ENCODE measurements at places on chromosomes 3 and 15.

DNA sequence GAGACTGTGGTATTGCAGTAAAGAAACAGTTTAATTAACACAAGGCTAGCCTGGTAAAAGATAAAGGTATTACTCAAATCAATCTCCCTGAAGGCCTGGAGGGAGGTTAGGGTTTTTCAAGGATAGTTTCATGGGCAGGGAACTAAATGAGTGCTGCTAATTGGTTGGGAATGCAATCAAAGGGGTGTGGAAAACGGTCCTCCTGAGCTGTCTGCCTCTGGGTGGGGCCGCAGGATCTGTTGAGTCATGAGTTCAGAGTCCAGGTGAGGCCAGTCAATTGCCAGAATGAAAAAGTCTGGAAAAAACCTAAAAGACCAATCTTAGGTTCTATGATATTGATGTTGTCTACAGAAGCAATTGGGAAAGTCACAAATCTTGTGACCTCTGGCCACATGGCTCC is 293.2 kb downstream of the MCTP2 start:
- no peak for DNase-seq

- DNase-seq = peak; percentile 64
Measured at GRCh38 chr3:100810671-100811070, 101.4 kb downstream of the TFG start.

DNA sequence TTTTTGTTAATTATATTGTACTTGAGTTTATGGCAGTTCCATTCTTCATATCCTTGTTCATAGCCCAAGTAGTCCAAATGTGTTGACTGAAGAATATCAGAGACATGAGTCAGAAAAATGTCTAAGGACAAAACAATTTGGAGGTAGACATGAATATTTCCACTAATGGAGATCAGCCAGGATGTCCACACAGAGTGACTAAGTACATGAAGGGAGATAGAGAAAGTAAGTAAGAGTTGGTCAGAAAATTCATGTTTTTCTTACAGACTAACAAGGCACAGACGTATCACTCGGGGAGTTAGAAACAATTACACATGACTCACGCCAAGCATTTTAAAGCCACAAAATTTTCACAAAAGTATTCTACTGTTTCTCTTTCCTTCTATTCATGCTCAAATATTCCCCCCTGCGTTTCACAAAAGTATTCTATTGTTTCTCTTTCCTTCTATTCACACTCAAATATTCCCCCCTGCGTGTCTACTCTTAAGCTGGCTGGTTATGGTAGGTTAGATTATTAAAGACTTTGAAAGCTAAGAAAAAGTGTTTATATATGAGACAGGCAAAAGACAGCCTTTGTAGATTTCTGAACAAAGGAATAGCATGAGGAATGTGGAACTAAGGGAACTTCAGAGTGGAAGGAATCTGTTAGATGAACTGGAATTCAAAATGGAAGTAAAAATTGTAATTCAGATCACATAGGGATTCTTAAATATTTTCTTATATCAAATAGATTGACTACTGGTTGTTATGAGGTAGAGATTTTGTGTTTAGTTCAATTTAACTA is 648.7 kb upstream of the CCDC54 start:
- DNase-seq = peak; percentile 100

- no peak for DNase-seq
Measured at GRCh38 chr15:60049948-60050347, 45.8 kb downstream of the FOXB1 start.

- DNase-seq = peak; percentile 48
Measured at GRCh38 chr3:197942956-197943556, 6.9 kb upstream of the RPL35A start.

GRCh38 chr3:32309654-32310242 is 71.3 kb downstream of the CMTM8 start:
- DNase-seq = no peak

DNA sequence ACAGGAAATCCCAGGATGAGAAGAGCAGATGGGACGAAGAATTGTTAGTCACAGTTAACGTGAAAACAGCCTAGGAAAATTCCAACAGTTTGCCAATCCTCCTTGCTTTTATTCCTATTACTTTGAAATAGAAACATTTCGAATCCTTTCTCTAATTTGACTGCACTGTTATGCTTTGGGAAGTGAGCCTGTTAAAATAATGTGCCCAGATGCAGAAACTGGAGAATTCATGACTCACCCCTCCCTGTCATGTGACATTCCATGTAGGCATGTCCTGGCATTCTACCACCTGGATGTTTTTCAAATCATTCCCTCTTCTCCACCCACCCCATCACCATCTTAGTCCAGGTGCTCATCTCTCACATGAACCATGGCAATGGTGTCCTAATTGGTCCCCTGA is 107.3 kb downstream of the MINAR1 start:
- peak; percentile 18 for DNase-seq

- peak; percentile 81 for DNase-seq
Measured at GRCh38 chr3:46334741-46335478, 19.0 kb upstream of the CCR2 start.

- DNase-seq = no peak
Measured at GRCh38 chr3:138782755-138783154, 52.0 kb downstream of the PIK3CB start.

GRCh38 chr3:40801284-40801741 is 276.6 kb downstream of the ZNF621 start:
- DNase-seq = peak; percentile 26

DNA sequence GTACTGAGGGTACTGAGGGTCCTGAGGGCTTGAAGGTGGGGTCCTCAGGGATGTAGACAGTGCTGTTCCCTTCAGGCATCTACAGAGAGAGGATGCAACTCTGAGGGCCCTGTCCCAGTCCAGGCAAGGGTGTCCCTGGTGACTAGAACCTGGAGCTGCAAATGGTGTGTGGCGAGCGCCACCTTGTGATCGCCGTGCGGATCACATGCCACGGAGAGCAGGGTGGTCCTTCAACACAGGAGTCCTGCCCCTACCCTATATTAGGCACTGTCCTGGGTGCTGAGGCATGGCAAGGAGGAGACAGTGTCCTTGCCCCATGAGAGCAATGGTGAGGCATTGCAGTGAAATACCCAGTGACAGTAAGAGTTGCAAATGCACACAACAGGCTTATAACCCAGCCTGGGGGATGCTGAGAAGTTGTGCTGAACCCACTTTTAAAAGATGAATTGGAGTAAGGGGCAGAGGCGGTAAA is 23.6 kb downstream of the RHCG start:
- peak; percentile 55 for DNase-seq

GRCh38 chr3:187454085-187454815 is 86.1 kb downstream of the RTP4 start:
- DNase-seq = no peak

DNA sequence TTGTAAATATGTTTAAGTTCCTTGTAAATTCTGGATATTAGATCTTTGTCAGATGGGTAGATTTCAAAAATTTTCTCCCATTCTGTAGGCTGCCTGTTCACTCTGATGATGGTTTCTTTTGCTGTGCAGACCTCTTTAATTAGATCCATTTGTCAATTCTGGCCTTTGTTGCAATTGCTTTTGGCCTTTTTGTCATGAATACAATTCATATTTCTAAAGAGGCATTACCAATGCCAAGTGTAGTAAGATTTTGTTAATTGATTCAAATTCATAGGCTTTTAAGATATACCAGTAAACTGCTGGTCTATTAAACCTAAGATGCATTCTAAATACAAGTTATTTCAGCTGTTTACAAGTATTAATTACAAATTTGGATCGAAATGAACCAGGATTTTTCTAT is 31.0 kb downstream of the PIK3R4 start:
- no peak for DNase-seq

DNA sequence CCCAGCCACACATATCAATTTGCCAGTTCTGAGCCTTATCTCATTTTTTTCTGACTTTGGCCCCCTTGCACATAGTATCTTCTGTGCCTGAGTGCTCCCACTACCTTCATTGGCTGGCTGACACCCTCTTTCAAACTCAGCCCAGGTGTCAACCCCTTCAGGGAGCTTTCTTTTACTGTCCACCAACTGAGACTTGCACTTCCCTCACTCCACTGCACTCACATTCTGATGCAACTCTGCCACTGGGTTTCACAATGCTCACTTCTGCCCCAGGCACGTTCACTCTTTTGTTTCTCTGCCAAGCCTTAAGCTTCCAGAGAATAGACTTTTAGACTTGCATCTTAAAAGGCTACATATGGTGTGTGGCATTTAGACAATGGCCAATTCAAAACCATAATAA is 101.5 kb upstream of the CBLB start:
- DNase-seq = peak; percentile 82

- peak; percentile 12 for DNase-seq
Measured at GRCh38 chr3:168889666-168890065, 773.8 kb downstream of the MECOM start.

DNA sequence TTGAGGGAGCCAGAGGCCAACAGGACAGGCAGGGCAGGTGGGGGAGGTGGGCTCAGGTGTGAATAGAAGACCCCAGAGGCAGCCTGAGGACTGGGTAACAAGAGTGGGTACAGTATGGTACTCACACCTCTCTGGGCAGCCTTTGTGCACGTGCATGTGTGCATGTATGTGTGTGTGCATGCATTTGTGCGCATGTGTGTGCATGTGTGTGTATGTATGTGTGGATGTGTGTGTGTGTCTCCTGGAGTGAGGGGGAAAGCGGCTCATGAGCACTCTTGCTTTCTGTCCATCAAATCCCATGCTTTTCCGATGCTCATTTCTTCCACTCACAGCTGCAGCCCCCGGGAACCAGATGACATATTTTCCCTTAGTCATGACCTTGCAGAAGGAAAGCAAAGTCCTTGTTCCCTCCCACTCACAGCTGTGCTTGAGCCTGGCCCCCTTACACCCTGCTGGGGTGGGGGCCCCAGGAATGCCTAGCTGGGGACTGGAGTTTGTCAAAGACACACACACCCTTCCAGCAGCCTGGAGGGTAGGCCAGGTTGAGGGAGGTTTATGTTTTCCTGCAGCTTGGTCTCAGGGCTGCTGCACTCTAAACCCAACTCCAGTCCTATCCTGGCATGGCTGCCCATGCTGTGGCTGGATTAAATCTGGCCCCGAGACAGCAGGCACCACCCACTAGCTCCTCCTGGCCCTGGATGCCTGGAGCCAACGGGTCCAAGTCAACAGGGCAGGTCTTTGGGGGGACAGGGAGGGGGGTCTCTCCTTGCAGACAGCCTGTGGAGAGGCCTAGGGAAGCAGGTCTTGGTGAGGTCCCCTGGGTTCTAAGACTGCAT is 22.5 kb downstream of the CCDC33 start:
- DNase-seq = no peak

- DNase-seq = no peak
Measured at GRCh38 chr3:129112308-129113052, 9.1 kb downstream of the RAB43 start.

- peak; percentile 21 for DNase-seq
Measured at GRCh38 chr15:84872009-84872910, 12.2 kb upstream of the SLC28A1 start.

GRCh38 chr3:52532517-52532837 is 1.2 kb downstream of the NT5DC2 start:
- peak; percentile 45 for DNase-seq

DNA sequence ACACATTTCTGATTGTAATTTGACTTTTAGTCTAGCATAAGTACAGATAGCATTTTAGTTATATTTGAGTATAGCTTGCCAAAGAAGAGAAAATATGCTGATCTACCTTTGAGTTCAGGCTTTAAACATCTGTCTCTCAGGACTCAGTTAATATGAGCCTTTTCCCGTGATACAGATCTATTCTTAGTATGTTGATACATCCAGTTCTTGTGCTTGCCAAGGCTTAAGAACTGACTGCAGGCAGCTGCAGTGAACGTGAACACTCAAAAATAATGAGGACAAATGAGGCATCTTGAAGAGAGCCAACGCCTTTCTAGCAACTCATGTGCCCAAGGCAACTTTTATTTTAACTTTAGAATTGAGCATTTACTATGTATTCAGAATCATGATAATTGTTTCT is 325.5 kb downstream of the SI start:
- DNase-seq = no peak

DNA sequence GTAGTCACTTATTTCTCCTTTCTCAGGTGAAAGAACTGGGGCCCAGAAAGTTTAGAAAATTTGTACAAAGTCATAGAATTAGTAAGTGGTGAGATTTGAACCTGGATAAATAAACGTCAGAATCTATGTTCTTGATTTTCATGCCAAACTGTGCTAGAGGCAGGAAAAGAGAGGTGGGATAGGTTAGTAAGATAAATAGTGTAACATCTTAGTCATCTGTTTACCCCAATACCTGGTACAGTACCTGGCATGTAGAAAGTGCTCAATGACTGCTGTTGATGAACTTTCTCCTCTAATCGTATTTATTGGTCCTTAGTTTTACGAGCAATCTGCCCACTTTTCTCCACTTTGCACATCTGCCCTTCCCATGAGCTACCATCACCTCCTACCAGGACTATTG is 124.9 kb downstream of the MITF start:
- DNase-seq = no peak

- DNase-seq = peak; percentile 42
Measured at GRCh38 chr3:18424729-18425640, at the start of gene SATB1. SATB1 (minus strand) TSS chr3:18425339; CDS start chr3:18420967, 4,372 bp downstream.

All from M059J (cell line).